Neural crest cell (in vitro differentiated cells): ENCODE measurements at places on chromosomes 5 and 9. TPM values are rescaled to one million over a fixed set of nuclear protein-coding genes. Genes with fewer than 3 reads are reported as not detected.

DNA sequence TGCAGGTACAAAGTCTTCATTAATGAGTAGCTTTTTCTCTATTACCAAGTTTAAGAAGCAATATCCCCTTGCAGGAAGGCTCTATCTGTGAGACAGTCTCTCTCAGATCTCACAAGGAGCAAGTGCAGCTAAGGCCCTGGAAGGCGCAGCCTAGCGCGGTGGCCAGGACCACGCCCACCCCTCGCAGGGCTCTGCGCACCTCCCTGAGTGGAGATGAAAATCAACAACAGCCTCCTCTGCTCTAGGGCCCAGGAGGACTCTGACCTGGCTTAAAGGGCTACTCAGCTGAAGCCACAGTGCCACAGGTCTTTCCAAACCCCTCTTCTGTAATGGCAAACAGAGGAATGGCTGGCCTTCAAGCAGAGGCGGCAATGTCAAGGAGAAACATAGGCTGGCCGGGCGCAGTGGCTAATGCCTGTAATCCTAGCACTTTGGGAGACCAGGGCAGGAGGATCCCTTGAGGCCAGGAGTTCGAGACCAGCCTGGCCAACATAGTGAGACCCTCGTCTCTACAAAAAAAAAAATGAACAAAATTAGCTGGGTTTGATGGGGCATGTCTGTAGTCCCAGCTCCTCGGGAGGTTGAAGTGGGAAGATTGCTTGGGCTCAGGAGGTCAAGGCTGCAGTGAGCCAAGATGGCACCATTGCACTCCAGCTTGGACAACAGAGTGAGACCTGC is 11.9 kb downstream of the SEC16A start:
- no peak for DNase-seq

DNA sequence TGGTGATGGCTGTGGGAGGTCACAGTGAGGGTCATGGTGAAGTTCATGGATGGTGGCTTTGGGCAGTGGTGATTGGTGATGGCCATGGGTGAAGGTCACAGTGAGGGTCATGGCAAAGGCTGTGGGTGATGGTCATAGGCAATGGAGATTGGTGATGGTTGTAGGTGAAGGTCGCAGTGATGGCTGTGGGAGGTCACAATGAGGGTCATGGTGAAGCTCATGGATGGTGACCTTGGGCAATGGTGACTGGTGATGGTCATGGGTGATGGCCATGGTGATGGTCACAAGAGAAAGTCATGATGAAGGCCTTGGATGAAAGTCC is 115.6 kb upstream of the IRX4 start:
- DNase-seq = no peak

The DPH7 gene
- total RNA-seq = 59.0 and 63.0 TPM in 2 replicates

The PCDHAC1 gene
- 4.1 and 4.4 TPM in 2 replicates for total RNA-seq

The ZBTB43 gene
- 14.5 and 23.0 TPM in 2 replicates for total RNA-seq

The F2RL1 gene
- total RNA-seq = 0.20 and 0.30 TPM in 2 replicates

GRCh38 chr9:17775656-17776055 is 196.8 kb downstream of the SH3GL2 start:
- no peak for DNase-seq

The ACOT12 gene
- total RNA-seq = not detected in 2 replicates

The PCDHB5 gene
- total RNA-seq = 3.0 and 3.3 TPM in 2 replicates

GRCh38 chr9:12956261-12956660 is 181.4 kb downstream of the LURAP1L start:
- DNase-seq = no peak

GRCh38 chr9:126095546-126096190 is 231.0 kb upstream of the MVB12B start:
- no peak for DNase-seq

DNA sequence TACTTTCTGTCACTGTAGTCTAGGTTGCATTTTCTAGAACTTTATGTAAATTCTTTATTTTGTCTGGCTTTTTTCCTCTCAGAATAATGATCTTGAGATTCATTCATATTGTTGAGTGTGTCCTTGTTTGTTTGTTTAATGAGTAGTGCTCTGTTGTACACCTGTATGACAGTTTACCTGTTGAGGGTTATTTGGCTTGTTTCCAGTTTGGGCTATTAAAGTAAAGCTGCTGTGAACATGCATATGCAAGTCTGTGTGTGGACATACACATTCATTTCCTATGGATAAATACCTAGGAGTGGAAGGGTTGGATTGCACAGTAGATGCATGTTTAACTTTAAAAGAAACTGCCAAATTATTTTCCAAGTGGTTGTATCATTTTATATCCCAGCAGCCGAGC is 30.4 kb downstream of the MVB12B start:
- DNase-seq = no peak

GRCh38 chr9:116986015-116986414 is 298.9 kb downstream of the TRIM32 start:
- DNase-seq = no peak

DNA sequence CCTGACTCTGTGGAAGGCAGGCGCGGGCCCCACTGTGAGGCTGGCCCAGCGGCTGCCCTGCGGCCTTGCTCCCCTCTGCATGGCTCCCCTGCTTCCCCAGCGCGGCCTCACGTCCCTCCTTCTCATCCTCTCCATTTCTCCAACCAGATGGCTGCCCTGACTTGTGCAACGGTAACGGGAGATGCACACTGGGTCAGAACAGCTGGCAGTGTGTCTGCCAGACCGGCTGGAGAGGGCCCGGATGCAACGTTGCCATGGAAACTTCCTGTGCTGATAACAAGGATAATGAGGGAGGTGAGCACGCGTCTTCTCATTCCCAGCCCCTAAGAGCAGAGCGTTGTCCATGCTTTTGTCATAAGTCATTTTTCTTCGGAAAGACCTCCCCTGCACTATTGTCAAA is 129.0 kb upstream of the WWC1 start:
- no peak for DNase-seq

GRCh38 chr5:82119889-82120288 is 148.1 kb downstream of the ATG10 start:
- DNase-seq = no peak

DNA sequence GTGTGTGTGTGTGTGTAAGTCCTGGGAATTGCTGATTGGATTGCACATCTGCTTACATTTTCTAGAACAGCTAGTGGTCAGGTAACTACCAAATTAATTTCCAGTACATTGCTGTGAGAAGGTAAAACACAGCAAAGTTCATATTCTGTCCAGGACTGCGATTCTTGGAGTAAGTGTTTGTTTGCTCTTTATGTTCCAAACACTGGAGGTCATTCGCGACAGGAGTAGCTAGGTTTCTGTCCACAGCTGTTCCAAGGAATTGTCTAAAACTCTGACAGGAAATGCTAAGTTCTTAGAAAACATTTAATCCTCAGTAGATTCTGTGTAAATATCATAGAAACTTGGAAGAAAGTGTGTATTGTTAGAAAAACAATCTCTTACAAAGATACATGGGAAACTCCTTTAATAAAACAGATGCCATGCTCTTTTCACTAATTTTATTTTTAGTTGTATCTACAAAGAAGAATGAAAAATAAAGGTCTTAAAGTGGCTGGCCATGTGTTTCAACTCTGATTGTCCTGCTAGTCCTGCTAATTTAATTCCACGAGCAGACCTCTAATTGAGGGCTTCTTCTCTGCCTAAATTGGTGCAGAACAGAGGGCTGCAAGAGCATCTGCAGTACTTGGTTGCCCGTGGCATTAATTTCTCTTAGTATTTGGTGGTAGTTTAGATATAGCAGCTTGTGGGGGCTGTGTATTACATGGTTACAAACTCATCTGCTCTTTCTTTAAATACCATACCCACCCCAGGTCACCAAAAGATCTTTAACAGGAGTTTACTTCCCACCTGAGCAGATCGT is 464.5 kb downstream of the RASEF start:
- no peak for DNase-seq

The GAPVD1 gene
- 41.3 and 45.5 TPM in 2 replicates for total RNA-seq

DNA sequence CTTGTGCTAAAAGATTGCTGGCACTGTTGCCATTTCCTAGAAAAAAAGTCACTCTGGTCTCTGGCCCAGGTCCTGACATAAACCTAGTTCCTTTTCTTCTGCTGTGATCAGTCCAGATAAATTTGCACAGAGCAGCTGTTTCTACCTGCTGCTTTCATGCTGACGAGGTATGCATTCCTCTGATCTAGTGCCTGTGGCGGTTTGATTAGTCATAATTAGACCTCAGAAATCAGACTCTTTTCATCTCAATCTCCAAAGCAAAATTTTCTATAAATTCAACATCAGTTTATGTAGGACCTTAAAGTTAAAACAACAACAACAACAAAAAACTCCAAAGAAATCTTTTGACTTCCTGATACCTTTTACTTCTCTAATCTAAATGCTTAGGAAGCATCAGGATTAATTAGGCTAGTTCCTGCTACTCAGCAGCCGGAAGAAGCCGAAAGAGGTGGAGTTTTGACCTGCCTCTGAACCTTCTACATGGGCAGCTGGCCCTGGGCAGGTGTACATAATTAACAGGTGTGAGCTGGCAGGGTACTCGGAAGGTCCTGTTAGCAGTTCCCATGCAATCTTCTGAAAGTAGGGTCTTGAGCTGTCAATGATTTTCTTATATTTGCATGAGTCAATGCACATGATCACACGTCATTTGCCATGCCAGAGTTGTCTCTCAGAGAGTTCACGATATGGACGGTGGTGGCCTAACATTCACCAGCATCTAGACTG is 83.3 kb upstream of the CCDC112 start:
- DNase-seq = no peak

- no peak for DNase-seq
These were observed 49.0 kb downstream of the DAPK1 start for GRCh38 chr9:87546704-87547103.

The CKMT2 gene
- 0.86 TPM in 1 of 2 replicates, not detected in the other for total RNA-seq

The TESK1 gene
- 42.7 and 47.6 TPM in 2 replicates for total RNA-seq

GRCh38 chr5:37133939-37134338 is 115.2 kb downstream of the CPLANE1 start:
- DNase-seq = no peak

DNA sequence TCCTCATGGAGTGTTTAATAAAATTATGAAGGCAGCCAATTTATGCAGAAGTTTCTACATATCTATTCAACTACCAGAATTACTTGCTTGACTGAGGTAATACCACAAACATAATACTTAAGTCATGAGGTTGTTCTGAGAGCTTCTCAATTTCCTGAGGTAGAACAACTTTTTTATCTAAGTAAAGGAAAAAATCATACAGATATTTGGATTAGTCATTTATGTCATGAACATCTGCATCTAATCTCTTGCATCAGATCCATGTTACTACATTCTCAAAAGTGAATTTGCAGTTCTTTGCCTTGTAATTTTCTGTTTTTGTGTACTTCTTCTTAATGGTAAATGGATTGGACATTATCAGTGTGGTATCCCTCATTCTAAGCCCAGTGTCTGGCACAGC is 60.4 kb upstream of the RGMB start:
- no peak for DNase-seq

GRCh38 chr9:91857291-91858212 is 92.5 kb downstream of the ROR2 start:
- DNase-seq = peak; percentile 42

GRCh38 chr5:146789712-146790653 is 88.6 kb downstream of the PPP2R2B start:
- DNase-seq = no peak

DNA sequence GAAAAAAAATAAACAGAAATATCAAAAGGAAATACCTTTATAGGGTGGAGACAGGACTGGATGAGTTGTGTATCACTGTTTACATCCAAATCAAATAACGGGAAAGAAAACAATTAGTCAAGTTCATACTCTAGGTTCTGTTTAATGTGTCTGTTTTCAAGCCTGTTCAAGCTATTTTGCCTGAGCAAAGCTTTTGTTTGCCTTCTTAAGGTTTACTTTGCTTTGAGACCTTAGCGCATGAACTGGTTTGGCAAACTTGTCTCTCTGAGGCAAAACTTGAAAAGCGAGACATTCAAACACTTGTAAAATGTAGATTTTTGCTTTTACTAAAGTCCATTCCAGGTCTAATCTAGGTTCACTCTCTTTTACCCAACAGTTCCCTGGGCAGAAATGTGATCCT is 174.1 kb upstream of the RFX3 start:
- no peak for DNase-seq
